ENCODE measurements at places on chromosomes 4 and X.

- no peak for DNase-seq
Measured at GRCh38 chr4:53168228-53168627, 197.6 kb downstream of the SCFD2 start.

DNA sequence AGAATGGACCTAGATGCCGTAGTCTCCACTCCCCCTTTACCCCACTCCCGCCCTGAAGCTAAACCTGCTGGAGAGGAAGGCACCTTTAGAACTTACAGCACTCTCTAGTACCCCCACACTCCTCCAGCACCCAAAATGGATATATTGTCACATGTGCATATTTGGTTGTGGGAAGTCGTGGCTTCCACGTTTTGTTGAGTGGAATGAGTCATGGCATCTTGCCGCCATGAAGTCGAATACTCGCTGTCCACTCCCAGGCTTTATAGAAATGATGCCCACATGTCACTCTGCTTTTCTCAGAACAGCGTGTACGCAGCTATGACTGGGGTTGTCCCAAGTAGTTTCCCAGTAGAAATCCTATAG, 545 bp downstream of the ABCE1 start:
- no peak for DNase-seq

DNA sequence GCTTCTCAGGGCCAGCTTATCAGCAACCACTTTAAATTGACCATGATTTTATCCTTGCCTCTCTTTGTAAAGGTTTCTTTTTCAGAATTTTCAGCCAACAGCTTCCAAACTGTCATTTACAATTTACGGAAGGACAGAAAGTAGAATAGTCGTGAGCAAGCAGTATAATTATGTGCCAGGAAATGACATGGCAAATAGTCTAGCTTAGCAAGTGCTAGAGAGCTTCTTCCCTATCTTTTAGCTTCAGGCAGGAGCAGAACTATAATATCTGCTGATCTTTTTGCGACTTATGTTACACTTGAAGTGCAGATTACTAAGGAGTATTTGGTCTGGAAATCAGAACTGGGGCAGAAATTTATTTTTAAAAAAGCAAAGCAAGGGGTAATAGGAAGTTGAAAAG, 123.0 kb upstream of the AP1S2 start:
- no peak for DNase-seq

DNA sequence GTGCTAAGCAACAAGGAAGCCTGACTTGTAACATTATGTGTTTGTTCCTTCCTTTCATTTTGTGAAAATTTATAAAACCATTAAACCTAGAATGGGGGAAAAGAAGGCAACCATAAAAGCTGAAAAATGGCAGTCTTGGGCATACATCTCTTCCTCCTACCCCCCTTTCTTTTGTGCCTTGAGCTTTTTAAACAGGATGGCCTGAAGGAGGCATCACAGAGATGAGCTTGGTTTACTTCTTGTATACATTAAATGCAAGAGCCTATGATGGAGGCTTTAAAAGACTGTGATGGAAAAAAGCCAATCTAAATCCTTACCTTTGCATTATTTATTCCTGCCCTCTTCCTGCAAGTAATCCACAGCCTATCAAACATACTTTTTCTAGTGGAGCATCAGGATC, 36.2 kb upstream of the ADH7 start:
- no peak for DNase-seq

DNA sequence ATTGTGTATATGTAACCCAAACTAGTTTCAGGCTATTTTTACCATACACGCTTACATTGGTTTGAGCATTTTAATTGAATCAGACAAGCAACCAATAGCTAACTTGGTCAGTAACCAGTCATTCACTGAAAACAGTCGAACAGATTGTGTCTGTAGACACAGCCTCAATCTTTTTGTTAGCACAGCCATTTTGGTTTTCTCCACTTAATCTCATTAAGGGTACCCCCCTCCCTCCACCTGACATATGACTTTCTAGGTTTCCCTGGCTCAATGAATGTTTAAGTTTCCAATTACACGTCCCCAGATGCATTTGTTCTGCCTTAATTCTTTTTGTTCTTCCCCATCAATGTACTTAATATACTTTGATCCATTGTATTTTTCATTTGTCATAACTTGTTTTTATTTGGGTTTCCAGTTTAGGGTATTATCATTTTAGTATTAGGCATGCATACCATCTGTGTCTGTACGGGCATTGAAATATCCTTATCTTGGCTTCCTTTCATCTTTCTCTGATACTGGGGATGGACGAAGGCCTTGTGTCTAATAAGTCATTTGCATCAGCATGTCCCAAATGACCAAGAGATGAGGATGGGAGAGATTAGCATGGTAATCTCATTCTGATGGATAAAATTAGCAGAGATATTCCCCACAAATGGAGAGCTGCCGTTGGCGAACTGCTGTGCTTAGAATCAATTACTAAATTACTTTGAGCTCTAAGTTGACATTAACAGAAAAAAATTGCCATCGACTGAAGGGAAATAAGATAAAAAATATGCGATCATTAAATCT, 35.9 kb upstream of the PHOX2B start:
- no peak for DNase-seq

DNA sequence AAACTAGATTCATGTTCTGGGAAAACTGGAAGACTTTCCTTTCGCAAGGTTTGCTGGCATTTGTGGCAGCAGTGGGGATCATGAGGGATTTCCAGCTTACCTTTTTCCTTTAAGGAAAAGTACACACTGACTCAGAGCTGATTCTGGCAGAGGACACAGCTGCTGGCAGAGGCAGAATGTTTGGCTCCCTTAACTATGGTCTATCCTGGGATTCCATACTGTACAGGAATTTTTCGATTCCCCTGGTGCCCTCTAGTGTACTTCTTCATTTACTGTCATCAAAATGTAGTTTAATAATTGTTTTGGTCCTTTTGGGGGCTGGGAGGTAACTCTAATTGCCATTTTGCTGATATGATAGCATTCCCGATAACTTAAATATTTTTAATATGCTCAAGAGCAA, 152.7 kb downstream of the GABRG1 start:
- DNase-seq = no peak

DNA sequence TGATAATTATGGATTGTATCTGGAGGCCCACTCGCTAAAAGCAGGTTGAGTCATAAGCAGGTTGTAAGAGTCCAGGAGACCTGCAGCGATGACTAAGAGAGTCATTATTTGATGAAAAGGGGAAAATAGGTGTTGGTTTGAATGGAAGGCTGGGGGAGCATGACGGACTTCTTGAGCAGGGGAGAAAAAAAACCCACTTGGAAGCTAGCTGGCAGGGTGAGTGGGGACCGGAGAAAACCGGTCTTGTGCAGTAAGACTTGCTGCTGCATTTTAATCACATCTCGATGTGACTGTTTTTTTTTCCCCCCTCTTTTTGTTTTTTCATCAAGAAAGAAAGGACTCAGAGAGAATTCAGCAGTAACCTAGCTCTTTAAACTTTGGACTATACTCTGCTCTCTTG, 90.0 kb downstream of the IGSF1 start:
- no peak for DNase-seq

GRCh38 chr4:98784947-98785706, 126.7 kb upstream of the TSPAN5 start:
- no peak for DNase-seq

DNA sequence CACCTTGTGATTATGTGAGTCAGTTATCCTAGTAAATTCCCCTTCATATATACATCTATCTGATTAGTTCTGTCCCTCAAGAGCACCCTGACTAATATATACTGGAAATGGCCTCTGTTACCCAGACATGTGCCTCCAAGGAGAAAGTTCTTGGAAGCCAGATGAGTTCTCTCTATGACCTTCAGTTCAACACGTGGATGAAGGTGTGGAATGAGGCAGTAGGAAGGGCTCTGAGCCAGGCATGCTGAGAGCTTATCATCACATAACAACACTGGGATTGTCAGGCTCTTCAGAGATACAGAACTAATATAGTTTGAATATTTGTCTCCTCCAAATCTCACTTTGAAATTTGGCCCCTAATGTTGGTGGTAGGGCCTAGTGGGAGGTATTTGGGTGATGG, 44.4 kb upstream of the DHRSX start:
- no peak for DNase-seq

- DNase-seq = no peak
Measured at GRCh38 chrX:17829566-17829965, 31.5 kb downstream of the RAI2 start.

- DNase-seq = no peak
Measured at GRCh38 chr4:56086073-56086541, 137.4 kb downstream of the CEP135 start.

DNA sequence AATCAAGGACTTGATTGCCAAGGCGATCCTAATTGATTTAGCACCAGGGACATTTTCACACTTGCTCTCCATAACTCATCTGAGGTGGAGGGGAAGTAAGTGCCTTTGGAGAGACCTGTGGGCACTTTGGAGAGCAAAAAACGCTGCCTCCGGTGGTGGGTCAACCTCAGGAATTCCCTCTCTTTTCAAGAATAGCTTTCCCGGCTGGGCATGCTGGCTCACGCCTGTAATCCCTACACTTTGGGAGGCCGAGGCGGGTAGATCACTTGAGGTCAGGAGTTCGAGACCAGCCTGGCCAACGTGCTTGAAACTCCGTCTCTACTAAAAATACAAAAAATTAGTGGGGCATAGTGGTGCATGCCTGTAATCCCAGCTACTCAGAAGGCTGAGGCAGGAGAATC, 49.2 kb downstream of the PRPS1 start:
- DNase-seq = no peak

GRCh38 chrX:40107291-40108161, 9.8 kb upstream of the BCOR start:
- DNase-seq = peak; percentile 27

DNA sequence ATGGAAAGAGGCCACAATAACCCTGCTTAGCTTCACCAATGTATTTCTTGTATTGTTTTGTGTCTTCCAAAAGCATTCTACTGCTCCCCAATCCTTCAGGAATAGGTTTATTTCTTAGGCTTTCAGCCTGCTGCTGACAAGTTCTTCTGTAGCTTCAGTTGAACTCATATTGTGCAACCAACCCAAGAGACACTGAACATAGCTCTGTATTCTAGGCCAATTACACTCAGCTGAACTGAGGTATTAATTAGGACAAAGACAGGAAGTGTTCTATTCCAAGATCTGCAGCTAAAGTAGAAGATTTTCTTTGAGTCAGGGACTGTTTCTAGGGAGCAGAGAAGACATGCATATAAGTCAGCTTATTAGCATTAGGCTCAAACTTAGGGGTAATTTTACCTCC, 151.8 kb downstream of the LHFPL1 start:
- DNase-seq = no peak

- DNase-seq = no peak
Measured at GRCh38 chrX:14573161-14573560, 43.8 kb downstream of the GLRA2 start.

DNA sequence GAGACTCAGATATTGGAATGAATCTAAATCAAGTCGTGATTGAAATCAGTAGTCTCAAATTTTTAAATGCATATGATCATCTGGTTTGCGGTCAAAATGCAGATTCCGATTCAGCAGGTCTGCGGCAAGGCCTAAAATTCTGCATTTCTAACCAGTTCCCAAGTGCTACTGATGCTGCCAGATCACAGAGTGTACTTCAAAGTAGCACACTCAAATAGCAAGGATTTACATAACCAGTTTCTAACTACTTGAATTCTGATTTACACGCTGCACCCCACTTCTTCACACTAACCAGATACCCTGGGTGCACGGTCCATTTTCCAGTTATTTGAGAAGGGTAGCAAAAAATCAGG, 752 bp downstream of the MBTPS2 start:
- no peak for DNase-seq

GRCh38 chrX:141638550-141638949, 49.0 kb downstream of the SPANXA2 start:
- DNase-seq = no peak

DNA sequence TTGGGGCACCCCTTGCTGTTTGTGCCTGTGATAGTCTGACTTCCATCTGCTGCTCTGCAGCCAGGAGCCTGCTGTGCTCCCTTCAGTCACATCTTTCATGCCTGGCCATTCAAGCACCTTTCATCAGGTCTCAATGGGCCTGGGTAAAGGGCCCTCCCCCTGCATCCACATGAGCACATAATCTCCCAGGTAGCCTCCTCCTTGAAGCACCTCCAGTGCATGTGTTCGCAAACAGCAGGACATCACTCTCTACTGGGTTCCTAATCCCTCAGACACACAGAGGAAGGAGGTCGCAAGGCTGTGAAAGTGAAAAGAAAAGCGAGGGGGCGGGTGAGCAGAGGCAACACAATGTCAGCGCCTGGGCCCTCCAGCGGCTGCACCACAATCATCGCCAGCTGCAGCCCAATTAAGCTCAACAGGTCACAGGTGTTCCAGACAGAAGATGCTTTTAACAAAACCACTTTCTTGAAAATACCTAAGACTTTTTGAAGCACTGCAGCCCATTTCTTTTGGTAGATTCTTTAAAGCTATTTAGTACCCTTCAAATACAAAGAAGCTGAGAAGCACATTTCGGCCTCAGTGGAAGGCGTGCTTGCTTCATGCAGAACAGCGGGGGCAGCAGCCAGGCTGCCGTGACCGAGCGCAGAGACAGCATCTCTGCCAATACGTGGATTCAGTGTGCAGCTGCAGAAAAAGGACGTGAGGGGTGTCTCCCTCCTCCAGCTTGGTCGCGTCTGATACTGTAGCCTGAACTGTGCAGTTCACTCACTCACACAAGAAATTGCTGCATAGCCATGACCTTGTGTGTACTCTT, 92.2 kb upstream of the SPRY1 start:
- DNase-seq = no peak

DNA sequence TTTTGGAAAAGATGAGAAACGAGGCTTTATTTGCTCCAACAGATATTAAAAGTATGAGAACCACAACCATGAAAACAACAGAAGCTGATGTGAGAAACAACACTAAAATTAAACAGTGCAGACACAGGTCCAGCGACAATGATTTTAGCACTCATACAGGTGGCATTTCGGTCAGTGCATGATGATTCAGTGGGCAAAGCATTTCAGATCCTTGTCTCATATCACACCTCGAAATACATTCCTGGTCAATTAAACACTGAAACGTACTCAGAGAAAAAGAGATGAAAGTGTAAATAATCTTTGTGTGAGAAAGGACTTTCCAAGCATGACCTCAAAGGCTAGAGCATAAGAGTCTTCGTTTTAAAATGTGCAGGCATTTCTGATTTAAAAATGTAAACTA, 85.2 kb downstream of the ACOX3 start:
- DNase-seq = no peak

- no peak for DNase-seq
Measured at GRCh38 chr4:154574311-154574710, 11.5 kb downstream of the FGB start.

- DNase-seq = no peak
Measured at GRCh38 chr4:72006586-72006985, 25.2 kb upstream of the NPFFR2 start.
